ENCODE measurements at places on chromosomes 6 and 20.

DNA sequence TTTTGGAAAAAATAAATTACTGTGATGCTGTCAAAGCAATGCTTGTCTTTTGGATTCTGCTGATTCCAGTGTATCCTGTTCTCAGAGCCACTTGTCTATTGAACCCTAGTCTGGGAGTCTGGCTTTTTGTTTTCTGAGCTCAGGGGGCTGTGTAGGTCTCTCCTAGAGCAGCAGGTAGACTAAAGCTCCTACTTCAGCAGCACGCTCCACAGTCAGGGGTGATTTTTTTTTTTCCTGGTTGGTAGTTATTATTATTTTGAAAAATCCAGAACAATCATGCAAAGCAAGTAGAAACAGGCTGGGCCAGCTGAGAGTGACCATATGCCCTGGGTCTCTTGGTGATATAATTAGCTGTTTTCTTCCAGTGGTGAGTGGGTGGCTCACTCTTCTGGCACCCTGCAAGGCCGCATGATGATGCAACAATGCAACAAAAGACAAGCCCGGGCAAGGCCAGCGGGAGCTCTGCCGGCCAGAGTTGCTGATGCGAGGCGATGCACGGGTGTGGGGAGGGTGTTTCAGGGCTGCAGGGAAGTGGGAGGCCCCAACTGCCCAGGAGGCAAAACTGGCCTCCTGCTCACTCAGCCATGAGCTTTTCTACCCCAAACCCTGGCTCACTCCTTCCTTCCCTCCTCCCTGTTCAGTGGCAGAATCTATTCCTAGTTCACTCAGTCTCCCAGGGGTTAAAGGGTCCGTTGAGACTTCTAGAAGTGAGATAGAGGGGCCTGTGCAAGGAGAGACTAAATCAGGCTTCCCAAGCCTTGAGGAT, 11.5 kb upstream of the CDKN1A start:
- peak; percentile 78 for DNase-seq

DNA sequence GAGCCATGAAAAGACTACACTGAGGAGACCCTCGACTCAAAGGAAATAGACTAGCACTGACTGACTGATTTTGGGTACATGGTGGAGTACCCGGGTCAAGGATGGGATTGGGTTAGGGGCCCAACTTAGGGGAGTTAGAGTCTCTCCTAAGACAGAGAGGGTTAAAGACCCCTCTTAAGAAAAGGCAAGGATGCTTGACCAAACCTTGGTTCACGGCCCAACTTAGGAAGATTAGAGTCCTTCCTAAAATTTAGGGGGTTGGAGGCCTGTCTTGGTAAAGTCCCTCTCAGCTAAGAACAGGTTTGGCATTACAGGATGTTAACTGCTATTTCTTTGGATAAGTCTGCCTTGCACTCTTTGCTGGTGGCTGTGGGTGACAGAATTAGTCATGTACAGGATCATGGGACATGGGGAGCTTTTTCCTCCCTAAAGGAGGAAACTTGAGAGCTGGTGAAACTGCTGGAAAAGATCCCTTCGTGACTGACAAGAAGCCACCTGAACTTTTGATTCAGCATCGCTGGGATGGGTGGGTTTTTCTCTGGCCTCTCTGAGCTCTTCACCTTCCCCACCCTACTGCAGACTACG, 12.3 kb upstream of the SLC22A16 start:
- DNase-seq = no peak

DNA sequence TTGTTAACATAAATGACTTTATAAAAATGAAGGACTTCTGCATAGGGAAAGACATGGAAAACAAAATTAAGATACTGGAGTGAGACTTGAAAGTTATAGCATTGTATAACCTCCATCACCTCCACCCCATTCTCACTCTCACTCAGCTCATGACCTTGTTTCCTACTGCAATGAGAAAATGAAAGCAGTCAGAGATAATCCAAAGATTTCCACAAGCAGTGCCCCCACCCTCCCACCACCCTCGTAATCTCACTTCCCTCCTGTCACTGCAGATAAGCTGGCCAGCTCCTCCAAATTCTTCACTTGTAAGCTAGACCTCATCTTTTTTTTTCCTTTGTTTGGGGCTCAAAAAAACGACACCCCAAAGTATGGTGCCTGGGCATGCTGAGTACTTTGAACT, 52.9 kb upstream of the PROKR2 start:
- no peak for DNase-seq

- no peak for DNase-seq
Observed at GRCh38 chr6:110256366-110256765, 76.1 kb downstream of the CDC40 start.

- no peak for DNase-seq
Observed at GRCh38 chr6:8982668-8983067, 547.3 kb upstream of the SLC35B3 start.

GRCh38 chr20:63442100-63442493, 30.4 kb downstream of the KCNQ2 start:
- peak; percentile 11 for DNase-seq

DNA sequence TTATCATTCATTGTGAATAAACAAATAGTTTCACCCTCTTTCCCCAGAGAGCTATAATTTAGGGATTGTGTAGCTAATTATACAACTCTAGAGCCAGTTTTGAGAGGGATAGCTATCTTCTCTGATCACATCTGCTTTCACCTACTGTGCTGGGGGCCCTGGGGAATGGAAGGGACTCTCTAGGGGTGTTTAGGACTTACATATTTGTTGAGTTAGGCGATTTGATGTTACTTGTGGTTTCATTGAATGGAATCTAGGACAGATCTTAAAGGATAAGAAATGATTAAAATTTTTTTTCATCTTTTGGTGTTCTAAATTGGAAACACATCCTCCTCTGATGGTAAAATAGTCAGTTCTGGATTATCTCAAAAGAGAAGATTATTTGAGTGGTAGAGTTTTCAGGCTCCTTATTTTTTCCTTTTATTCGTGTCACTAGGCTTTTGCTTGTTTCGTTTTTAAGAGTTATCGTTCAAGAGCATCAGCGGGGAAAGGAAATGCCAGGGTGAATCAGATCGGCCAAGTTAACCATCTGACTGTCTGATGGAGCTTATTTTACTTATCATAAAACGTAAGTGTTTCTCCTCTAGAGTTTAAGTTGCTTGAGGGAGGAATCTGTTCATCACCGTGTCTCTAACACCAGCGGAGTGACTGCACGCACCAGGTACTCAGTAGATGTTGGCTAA, 236.7 kb downstream of the FARS2 start:
- peak; percentile 43 for DNase-seq

DNA sequence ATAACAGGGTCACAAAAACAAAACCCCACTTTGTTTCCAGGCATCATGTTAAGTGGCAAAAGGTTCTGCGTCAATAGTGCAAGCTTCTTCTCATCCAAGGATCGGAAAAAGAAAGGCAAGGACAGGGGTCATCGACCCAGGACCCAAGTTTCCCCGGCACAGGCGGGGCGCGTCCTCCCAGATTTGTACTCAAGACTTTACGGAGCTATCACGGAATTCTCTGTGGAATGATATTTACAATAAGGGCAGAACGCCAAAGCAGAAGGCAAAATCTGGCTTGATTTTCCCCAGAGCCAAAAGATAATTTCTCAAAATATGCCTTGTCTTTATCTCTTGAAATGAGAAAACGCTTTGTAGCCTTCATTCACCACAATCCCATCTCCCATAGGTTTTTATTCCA, 25.5 kb downstream of the PDE10A start:
- no peak for DNase-seq

- DNase-seq = no peak
Observed at GRCh38 chr6:44073612-44074438, 53.4 kb downstream of the MRPL14 start.

DNA sequence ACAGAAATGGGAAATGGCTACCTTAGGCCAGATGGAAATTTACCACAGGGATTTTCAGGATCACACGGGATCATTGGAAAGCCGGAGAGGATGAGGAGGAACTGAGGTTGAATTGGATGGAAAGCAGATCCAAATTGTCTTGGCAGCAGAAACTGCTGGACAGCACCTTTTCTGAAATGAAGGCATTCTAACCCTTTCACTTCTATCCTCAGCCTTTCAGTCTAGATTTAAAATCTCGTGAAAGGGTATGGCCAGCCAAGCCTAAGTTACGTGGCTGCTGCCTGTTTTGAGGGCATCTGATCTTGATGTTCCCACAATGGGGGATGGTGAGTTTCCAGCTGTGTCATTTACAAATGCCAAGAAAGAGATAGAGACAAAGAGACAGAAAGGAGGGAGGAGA, 358.2 kb downstream of the KIF16B start:
- DNase-seq = no peak

DNA sequence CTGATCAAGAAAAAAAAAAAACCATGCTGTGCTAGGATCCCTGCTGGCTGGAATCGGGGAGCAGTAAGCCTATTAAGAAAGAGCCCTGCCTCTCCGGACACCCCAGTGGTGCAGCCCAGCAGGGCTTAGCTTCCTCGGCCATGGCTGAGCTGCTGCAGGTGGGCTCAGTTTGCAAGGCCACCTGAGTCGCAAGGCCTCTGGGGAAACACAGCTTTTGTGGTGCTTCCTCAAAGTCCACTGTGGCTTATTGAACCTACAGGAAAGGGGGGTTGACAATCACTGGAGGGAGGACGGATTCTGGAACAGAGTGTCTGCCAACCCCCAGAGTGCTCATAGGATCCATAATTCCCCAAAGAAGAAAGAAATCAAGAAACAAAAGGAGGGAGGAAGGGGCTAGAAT, 240.8 kb downstream of the SMOC2 start:
- no peak for DNase-seq

DNA sequence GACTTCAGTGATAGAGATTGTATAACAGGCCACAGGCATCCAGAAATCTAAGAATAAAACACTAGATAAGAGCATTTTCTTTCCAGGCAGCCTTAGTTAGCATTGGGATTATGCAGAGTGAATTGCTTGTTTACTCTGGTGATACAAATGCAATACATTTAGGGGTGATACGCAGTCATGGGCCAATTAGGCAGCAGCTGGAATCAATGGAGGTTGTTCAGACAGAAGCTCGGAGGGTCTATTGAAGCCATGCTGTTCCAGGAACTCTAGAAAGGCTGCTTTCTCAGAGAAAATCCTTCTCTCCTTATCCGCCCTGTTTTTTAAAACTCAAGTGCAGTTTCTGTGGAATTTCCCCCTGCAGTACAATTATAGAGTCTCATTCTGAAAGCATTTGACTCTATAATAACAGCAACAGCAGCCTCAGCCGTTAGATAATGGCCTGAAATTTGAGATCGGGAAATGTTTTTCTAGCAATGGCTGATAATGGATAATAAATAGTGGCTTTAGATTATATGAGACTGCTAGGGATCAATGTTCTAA, 364.3 kb upstream of the HS3ST5 start:
- no peak for DNase-seq

- no peak for DNase-seq
Observed at GRCh38 chr20:59721386-59721785, 117.0 kb downstream of the PHACTR3 start.

DNA sequence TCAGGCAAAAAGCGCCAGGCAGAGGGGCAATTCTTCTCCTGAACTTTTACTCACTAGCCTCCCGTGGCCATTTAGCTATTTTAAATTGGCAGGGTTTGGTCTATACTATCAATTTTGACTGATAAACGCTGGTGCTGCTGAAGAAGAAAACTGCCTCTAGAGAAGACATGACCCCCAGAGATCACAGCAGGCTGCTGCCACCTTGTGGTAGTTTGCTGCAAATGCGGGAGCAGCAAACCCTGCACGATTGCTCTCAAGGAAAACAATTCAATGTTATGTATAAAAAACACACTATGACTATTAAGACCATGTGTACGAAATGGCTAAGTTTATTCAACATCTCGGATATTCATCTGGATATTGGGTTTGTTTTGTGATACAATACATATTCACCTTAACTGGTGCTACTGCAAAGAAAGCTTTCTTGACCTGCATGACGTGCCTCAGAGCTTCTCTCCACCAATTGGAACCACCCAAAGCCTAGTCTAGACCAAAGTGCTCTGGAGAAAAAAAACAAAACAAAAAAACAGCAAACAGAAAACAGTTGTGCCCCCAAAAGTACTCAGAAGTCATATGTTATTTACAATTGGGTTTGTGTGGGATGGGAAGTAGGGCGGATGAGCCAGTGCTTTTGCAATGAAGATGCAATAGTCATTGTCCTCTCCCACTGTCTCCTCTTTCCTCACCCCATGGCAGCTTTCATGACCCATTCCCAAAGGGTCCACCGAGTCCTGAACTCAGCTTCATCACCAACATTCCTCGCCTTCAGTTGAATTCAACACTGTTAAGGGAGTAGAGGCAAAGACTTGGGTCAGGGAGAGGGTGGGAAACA, 19.6 kb upstream of the IL17F start:
- no peak for DNase-seq

DNA sequence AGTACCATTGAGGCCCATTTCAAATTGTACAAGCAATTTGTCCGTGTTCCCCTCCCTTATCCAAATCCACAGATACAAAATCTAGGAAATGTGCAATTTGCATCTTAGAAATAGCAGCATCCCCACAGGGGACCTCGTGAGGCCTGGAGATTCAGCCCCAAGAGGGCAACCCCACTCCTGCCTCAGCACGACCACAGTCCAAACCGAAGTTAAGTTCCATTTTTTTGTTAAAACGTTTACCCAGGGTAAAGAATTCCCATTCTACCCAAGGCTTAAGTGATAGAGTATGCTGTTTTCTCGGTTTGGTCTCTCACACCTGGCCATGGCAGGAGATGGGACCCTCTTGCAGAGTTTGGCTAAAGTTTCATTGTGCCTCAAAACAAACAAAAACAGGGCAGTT, 41.2 kb downstream of the PLCG1 start:
- no peak for DNase-seq

DNA sequence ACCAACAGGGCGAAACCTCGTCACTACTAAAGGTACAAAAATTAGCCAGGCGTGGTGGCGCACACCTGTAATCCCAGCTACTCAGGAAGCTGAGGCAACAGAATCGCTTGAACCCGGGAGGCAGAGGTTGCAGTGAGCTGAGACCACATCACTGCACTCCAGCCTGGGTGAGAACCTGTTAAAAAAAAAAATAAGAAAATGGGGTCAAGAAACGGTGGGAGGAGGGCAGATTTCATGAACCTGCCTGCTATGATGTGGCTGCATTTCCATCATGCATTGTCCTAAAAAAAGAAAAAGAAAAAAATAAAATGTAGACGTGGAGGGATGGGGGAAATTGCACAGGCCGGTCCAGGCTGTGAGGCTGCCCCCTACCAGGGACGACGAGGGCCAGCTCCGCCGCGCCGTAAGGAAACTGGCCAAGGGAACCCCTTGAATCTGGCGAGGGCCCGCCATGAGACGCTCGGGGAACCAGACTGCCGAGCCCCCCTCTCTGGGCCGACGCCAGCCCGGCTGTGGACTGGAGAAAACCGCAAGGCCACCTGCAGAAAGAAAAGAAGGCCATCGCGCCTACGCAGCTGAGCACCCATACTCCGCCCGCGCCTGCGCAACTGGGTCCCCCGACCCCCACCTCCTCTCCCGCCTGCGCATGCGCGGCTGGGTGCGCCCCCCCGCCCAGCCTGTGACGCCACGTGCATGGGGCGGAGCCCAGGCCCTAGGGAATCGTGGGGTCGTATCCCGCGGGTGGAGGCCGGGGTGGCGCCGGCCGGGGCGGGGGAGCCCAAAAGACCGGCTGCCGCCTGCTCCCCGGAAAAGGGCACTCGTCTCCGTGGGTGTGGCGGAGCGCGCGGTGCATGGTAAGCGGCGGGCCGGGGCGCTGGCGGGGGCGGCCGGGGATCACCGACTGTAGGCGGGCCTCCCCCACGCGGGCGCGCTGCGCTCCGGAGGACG, at the start of gene ENTPD6:
TSS of gene ENTPD6 (plus strand) at position 699 of the 948 bp plus-strand sequence. CDS start 10,825 bp downstream, outside the sequence.
- DNase-seq = peak; percentile 69

- no peak for DNase-seq
Observed at GRCh38 chr20:23456873-23457272, 4.2 kb upstream of the CST11 start.

Measured in amniotic stem cell (primary cell).